ENCODE measurements at places on chromosomes 7 and 10.

GRCh38 chr7:83613232-83613631, 35.7 kb downstream of the SEMA3E start:
- no peak for DNase-seq

- DNase-seq: no peak
Measured at GRCh38 chr10:70771311-70772194, 13.6 kb downstream of the TBATA start.

- DNase-seq: no peak
Measured at GRCh38 chr7:3427957-3428356, 126.9 kb downstream of the SDK1 start.

DNA sequence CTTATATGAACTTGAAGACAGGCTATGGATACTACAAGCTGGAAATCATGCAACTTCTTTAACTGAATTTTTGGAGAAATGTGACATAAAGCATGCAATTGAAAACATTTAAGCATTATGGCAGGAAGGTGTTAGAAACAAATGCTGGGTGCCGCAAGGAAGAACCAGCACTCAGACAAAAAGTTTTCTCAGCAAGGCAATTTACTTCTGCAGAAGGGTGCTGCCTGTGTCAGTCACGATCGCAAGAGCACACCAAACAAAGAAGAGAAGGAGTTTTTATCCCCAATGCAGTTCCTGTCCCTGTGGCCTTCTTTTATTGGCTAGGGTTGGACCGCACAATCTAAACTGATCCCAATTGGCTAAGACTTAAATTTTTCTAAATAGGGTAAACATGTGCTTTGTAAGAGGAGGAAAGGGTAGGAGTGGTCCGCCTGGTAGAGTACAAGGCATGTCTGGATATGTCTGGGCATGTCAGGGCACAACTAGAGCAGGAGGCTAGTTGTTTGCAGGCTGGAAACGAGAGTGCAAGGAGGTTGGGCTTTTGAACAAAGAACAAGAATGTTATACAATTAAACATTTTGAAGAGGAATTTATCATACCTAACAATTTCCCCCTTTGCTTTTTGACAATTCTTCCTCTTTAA, 109.6 kb upstream of the FAM3C start:
- no peak for DNase-seq
